Stimulated activated CD4-positive, alpha-beta T cell treated with anti-CD3 and anti-CD28 coated beads, Interleukin-12 subunit alpha, Interleukin-12 subunit beta, amount 100 ng/mL, for 4 hours (primary cell): ENCODE measurements at places on chromosomes 4 and X.

DNA sequence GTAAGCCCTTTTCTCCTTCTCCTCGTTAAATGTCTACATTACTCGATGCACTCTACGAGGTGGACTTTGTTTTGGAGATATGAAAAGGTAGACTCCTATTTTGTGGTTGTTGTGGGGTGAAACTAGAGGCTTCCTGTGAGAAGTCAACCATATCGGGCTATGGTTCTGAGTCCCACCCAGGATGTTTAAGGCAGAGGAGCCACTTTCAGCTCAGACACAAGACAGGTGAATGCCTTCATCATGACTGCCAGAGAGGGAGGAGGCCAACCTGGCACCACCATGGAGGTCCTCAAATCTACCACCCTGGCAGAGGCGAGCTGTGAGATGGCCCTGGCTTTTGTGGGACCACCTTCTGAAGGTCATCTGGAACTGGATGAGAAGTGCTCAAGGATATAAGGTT lies 154.4 kb upstream of the KLF3 start:
- no peak for DNase-seq

- no peak for DNase-seq
Observed at GRCh38 chrX:9955506-9955905, 11.7 kb upstream of the CLDN34 start.

DNA sequence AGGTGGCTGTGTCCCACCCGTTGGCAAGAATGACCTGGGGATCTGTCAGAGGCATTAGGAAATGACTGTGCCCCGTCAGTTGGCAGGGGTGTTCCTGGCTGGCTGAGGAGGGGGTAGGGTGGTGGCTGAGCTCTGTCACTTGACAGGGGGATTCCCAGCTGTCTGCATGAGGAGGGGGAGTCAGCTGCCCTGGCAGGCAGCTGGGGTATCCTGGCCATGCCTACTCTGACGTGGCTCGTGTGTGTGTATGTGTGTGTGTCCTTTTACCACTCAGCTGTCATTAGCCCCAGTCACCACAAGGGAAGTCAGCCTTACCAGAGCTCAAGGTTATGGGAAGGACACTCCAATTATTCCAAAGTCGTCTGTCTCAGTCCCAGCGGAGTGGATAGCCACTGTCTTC lies 93.2 kb downstream of the EFNB1 start:
- no peak for DNase-seq

DNA sequence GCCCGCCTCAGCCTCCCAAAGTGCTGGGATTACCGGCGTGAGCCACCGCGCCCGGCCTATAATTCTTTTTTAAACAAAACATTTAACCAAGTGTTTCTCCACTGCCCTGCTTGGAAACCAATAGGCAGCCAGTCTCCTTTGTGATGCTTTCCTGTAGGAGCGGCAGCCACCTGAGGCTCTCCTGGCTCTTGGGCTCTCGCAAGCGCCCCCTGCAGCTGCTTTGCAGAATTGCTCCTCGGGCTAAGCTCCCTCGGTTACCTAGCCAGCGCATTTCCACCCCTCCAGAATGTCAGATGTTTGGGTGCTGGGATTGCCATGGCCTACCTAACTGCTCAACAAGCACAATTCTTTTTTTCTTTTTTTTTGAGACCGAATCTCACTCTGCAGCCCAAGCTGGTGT lies 7.7 kb downstream of the S100P start:
- no peak for DNase-seq

DNA sequence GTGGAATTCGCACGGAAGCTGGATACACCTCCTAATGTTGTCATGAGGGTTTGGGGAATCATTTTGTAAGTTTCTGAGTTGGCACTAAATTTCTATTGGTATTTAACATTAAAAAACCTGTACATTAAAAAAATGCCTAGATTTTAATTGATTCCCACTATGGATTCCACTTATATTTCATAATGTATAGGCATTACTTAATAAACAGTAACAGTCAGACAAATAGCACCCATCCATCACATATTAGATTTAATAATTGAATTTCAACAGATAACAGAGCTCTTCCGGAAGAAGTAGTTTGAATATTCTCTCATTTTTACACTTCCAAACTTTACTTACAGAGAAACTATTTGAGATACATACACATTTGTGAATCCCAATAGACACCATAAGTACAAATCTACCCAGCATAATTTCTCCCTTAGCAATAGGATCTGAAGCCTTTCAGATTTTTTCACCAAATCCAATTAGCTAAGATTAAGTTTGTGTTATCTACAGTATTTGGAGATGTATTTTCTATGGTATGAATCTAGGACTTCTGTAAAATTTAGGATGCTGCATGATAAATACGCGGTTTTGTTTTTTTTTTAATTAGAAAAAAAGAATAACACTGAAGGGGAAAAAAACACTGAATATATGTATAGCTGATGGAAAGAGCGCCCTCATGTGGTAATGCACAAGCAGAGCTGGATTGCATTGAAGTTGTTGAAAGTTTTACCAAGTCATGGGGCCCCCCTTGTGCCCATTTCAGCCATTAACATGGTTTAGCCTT lies 12.2 kb upstream of the ODAM start:
- no peak for DNase-seq

GRCh38 chrX:3345281-3346191 lies 916 bp downstream of the MXRA5 start:
- no peak for DNase-seq

DNA sequence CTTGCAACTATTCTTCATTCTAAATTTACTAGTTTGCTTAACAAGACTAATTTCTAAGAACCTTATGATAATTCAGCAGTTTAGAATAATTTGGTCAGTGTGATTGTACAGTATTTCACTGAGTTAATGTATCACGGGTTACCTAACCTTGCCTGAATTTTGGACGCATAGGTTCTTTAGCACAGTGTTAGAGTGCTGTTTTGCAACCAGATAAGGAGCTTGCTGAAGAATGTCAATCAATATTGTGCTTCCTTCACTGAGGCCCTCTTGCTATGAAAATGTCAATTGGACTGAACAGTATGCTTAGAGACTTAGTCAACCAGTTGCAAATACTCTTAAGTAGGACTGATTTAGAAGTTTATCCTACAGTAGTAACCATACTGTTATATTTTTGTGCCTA lies 19.6 kb downstream of the VAMP7 start:
- no peak for DNase-seq

- no peak for DNase-seq
Observed at GRCh38 chrX:38138900-38139299, 81.8 kb downstream of the SRPX start.

GRCh38 chrX:134840370-134840769 lies 150.4 kb upstream of the SMIM10 start:
- DNase-seq: no peak

DNA sequence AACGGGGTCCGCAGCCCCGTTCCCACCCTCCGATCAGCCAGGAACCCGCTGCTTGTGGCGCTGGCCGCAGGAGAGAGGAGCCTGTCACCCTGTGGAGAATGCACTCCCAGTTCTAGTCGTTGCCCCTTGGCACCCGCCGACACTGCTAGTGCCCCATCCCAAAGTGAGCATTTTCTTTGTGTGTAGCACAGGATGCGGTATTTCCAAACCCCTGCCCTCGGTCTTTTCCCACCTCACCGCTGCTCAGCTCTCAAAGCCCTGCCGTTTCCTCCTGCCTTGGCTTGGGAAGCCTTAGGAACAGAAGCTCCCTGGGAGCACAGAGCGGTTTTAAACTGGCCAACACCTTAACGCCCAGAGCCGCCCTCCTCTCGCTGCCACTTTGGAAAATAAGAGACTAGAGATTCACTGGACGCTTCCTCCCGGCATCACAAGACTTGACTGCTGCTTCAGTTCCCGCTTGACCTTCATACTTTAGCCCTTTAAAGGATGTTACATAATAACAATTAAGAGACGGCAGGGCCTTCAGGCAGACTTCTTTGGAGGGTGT lies 772 bp downstream of the CYP4V2 start:
- DNase-seq: peak; percentile 18

DNA sequence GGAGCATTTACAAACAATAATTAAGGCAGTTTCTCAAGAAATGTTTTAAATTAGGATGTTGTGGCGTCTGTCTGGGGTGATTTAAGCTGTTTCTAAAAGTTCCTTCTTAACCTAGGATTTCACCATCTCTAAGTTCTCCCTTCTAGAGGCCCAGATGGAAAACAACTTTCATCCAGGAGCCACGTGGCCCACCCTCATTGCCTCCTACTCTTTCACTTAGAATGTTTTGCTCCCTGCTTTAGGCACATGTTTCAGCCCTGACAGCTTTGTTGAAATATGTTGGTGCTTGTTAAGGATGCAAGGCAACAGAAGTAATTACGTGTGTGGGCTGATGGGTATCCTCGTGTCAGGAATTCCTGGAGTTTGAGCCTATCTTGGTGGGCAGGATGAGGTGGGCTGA lies 131.3 kb downstream of the GUCY2F start:
- DNase-seq: no peak
